ENCODE measurements at places on chromosomes 13 and 19.

DNA sequence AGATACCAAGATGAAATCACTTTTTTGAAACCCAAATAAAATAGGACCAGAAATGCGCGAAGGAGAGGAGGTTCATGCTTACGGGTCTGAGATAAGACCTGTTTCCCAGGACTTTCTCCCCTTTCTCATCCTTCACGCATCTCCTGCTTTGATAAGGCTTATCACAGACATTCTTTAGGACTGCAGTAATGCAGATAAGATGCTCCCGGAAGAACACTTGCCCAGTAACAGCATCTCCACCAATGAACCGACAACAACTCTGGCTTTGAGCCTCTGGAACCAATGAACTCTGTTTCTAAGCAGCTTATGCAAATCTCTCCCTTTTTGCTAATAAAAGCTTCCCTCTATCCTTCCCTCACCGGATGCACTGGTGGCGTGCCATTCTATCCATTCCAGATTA lies 783.4 kb upstream of the ARGLU1 start:
- DNase-seq, result no peak

DNA sequence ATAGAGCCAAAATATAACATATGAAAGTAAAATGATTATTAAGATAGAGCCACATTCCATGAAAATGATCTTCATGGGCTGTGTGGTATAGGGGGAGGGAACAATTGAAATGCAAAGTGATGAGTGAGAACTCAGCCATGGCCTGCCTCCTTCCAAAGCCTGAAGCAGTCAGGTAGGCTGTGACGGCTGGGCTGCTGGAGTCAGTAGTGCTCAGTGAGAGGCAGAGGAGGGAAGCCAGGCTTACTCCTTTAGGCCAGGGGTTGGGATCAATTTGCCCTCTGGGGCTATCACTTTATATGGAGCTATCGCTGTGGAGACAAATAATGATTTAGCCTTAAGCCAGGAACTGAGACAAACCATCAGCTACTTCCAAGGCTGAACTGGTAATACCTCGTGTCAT lies 654.9 kb downstream of the FGF9 start:
- DNase-seq, result no peak

DNA sequence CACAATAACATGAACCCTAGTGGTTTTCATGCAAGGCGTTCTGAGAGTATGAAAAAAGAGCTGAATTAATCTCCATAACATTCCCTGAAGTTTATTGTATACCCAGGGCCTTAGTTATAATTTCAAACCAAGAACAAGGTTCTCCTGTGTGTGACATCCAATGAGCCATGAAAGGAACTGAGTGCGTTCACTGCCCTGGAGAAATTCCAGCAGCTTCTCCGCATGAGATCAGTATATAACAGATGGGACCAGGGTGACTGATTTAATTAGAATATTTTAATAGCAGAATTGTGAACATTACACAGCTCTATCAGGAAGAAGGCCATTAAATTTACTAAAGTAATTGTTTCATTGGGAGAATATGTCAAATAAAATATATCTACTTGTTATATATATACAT lies 1190.5 kb upstream of the SLC10A2 start:
- no peak for DNase-seq

- DNase-seq, result peak; percentile 26
Observed at GRCh38 chr19:24074720-24075454, 12.1 kb upstream of the ZNF254 start.

DNA sequence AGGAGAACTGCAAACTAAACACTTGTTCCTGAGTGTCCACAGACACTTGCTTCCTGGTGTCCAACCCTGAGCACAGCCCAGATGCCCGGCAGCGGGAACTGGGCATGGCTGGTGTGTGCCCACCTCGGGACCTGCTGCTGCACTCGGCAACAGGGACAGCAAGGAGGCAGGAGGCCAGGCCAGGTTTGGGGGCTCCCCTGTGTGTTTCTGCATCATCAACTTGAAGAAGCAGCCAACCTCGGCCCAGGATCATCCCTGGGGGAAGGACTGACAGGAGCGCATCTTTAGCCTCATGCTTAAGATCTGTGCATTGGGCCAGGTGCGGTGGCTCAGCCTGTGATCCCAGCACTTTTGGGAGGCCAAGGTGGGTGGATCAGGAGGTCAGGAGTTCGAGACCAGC lies 35.1 kb upstream of the LDLR start:
- no peak for DNase-seq

DNA sequence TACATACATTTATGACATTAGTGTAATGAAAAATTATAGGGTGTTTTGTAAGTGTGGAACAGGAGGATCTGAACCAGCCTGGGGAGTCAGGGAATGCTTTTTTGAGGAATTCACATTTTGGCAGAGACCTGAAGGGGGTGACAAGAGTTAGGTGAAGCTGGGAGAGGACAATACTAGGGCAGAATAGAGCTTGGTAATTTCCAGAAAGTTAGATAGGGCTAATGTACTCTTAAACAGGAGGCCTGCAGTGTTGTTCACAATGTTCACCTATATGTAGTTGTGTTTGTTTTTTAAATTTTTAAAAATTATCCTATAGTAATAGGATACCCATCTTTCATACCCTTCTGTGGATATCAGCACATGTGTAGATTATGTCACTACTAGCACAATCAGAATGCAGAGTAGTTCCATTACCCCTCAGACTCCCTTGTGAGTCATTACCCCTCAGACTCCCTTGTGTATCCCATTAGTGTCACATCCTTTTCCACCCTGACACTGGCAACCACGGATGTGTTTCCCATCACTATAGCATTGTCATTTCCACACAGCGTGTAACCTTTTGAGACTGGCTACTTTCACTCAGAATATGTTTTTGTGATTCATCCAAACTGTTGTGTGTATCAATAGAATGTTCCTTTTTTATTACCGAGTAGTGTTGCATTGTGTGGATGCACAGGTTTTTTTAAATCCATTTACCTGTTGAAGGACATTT lies 43.1 kb downstream of the PCCA start:
- peak; percentile 55 for DNase-seq

- peak; percentile 99 for DNase-seq
Observed at GRCh38 chr19:55258828-55259539, at the start of gene PPP6R1. Gene PPP6R1, minus strand, starts transcription at chr19:55259017. Its CDS starts 11,914 bp downstream, at chr19:55247103.

DNA sequence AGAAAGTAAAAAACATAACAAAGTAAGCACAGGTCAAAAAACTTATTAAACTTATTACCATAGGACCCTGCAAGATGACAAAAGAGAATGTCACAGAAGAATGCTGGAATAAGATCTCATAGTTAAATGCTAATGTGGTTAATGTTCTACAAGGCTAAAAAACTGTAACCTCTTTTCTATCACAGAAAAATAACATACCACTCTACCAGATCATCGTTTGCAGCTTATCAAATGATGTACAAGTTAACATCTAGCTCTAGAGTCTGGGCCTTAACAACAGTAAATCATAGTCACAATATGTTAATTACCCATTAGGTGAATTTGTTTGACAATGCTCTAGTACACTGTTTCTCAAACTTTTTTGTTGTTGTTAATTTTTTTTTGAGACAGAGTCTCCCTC lies 53.0 kb downstream of the NUFIP1 start:
- DNase-seq, result no peak

DNA sequence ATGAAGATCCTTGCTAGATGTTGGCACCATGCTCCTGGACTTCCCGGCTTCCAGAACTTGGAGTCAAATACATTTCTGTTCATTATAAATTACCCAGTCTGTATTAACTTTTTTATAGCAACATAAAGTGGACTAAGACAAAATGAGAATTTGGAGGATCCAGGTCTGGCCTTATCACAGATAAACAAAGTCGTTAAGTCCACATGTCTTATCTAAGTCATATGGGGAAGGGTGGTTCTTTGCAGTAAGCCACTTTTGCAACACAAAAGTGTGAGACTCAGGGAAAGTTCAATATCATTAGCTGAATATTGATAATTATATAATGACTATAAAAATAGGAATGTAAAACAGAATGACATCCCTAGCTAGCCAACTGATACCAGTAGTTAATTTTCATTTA lies 91.6 kb upstream of the SIAH3 start:
- no peak for DNase-seq

DNA sequence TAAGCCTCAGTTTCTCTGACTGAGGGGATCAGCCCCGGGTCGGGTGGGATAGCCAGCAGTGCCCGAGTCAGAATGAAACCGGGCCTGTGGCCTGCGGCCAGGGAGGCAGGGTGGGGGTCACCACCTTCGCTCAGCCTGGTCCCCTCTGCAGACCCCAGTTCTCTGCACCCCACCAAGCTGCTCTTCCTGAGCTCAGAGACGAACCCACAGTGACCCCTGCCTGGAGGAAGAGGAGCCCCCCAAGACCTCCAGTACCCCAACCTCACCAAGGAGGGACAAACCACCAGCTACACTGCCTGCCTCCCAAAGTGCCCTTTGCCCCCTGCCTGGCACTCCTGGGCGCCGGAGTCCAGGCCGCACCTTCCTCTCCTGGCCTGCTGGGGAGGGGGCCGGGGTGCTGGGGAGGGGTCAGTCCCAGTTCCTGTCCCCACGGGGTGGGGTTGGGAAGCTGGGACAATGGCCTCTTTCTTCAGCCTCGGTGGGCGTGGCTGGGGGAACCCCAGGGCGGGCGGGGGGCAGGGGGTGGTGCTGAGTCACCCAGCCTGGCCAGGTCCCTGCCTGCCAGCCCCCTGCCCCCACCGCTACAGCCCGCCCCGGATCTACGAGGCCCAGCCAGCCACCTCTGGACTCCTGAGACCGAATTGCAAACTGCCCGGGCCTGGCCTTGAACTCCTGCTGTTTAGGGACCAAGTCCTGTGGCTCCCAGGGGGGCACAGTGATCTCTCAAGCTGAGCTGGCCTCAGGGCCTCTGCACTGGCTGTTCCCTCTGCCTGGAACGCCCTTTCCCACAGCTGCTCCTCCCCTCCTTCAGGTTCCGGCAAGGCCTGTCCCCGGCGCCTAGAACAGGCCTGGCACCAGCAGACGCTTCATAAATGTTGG lies 14.3 kb downstream of the ZBTB7A start:
- no peak for DNase-seq

DNA sequence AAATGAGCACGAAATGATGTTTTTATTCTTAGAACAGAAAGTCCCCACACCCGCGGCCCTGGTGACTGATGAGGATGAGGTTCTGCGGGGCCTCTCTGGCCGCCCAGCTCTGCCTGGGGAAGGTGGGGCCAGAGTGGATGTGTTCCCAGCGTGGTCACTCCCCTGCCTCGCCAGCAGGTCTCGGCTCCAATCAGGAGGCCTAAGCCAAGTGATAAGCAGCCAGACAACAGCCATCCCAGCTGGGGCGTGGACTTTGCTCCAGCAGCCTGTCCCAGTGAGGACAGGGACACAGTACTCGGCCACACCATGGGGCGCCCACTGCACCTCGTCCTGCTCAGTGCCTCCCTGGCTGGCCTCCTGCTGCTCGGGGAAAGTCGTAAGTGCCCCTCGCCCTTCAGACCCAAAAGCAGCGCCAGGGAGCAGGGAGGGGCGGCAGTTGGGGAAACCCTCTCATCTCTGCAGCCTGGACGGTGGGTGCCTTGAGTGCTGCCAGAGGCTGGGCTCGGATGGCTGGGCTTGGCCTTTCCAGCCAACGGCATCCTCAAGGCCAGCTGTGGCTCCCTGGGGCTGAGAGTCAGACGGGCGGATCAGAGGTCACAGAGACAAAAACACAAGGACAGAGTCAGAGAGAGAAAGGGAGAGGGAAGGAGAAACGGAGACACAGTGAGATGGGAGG lies at the start of gene F10:
Gene F10 (plus strand): TSS at position 250 of the 676 bp plus-strand sequence. CDS start 57 bp downstream, at position 307.
- DNase-seq, result no peak

Data from HS-5 (cell line).